Bronchial smooth muscle cell (primary cell): ENCODE measurements at places on chromosomes 1 and 21. TPM values are rescaled to one million over a fixed set of nuclear protein-coding genes. Genes with fewer than 3 reads are reported as not detected.

The RNU1-2 gene
- total RNA-seq = 2,114 and 10,807 TPM in 2 replicates

The KCNJ9 gene
- total RNA-seq = under 0.01 and 0.09 TPM in 2 replicates

The GPR89B gene
- 16.0 and 22.9 TPM in 2 replicates for total RNA-seq

The BNIPL gene
- 0.16 and 0.26 TPM in 2 replicates for total RNA-seq

The ELAVL4 gene
- total RNA-seq = not detected in 2 replicates

The CDCA8 gene
- 0.26 and 1.1 TPM in 2 replicates for total RNA-seq

The CAMSAP2 gene
- 20.0 and 22.1 TPM in 2 replicates for total RNA-seq

The CNIH3 gene
- total RNA-seq = 25.0 and 28.2 TPM in 2 replicates

The TRIM45 gene
- total RNA-seq = 3.8 and 5.1 TPM in 2 replicates

The GPR3 gene
- total RNA-seq = 0.09 and 0.16 TPM in 2 replicates

The CCDC27 gene
- total RNA-seq = not detected in 2 replicates

The ITGB2 gene
- total RNA-seq = not detected in 2 replicates

The RPS6KC1 gene
- total RNA-seq = 22.3 and 35.9 TPM in 2 replicates

The LORICRIN gene
- total RNA-seq = not detected in 2 replicates

The SEC16B gene
- 2.7 and 4.1 TPM in 2 replicates for total RNA-seq

The LCE1B gene
- total RNA-seq = not detected in 2 replicates

The SPRR5 gene
- total RNA-seq = not detected in 2 replicates

The TDRD5 gene
- total RNA-seq = not detected in 2 replicates

The TNFRSF8 gene
- 0.16 TPM in 1 of 2 replicates, not detected in the other for total RNA-seq

The CFAP126 gene
- not detected in 2 replicates for total RNA-seq

The PRDM16 gene
- total RNA-seq = 0.79 and 1.8 TPM in 2 replicates

The SH2D1B gene
- under 0.01 TPM in 1 of 2 replicates, not detected in the other for total RNA-seq

The ANGPTL3 gene
- not detected in 2 replicates for total RNA-seq

The CRNN gene
- total RNA-seq = under 0.01 and 0.09 TPM in 2 replicates

The NHLH1 gene
- under 0.01 TPM in 1 of 2 replicates, not detected in the other for total RNA-seq

The NECAP2 gene
- 76.6 and 106 TPM in 2 replicates for total RNA-seq

The NUAK2 gene
- total RNA-seq = 0.43 and 1.3 TPM in 2 replicates

The TRNP1 gene
- 3.9 and 38.0 TPM in 2 replicates for total RNA-seq

The LEFTY2 gene
- total RNA-seq = not detected in 2 replicates

The LCE1A gene
- total RNA-seq = not detected in 2 replicates

The RIPK4 gene
- total RNA-seq = under 0.01 TPM in 1 of 2 replicates, not detected in the other

The CELA3A gene
- not detected in 2 replicates for total RNA-seq

The NEGR1 gene
- 2.9 and 3.3 TPM in 2 replicates for total RNA-seq

The S100A12 gene
- total RNA-seq = not detected in 2 replicates

The CYP4A22 gene
- not detected in 2 replicates for total RNA-seq

The HSF2BP gene
- total RNA-seq = 0.77 and 1.6 TPM in 2 replicates

The AMY2B gene
- total RNA-seq = 4.7 and 10.0 TPM in 2 replicates

The SLC6A17 gene
- 0.09 and 0.16 TPM in 2 replicates for total RNA-seq

The TMEM61 gene
- not detected in 2 replicates for total RNA-seq
